WTC11 (cell line): ENCODE measurements at places on chromosomes 3 and 15. TPM values are rescaled to one million over a fixed set of nuclear protein-coding genes. Genes with fewer than 3 reads are reported as not detected.

GRCh38 chr15:23038726-23039142 lies 635 bp downstream of the TUBGCP5 start:
- no peaks in the 10 kb centered on the region for H3K27me3 ChIP-seq
- H3K4me3 ChIP-seq: peak overlapping the region; percentile 93
- no peak for DNase-seq

- peaks cover 5% of the 10 kb centered on the region for H3K4me1 ChIP-seq
- no peaks in the 10 kb centered on the region for H3K27me3 ChIP-seq
These were observed 746.7 kb downstream of the NAALADL2 start for GRCh38 chr3:175605851-175606250.

DNA sequence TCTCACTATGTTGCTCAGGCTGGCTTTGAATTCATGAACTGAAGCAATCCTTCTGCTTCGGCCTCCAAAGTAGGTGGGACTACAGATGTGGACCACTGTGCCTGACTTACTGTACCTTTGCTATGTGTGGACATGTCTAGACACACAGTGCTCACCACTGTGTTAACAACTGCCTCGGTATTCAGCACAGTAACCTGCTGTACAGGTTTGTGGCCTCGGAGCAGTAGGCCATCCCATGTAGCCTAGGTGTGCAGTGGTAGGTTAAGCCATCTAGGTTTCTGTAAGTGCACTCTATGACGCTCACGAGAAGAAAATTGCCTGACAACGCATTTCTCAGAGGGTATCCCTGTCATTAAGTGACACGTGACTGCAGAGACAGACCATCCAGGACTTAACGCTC lies 70.3 kb downstream of the TAMM41 start:
- H3K4me3 ChIP-seq: no peak overlapping the region
- DNase-seq: no peak
- H3K27me3 ChIP-seq: peaks cover under 1% of the 10 kb centered on the region; the same call in 1 of the 2 replicates
- H3K4me1 ChIP-seq: peaks cover under 1% of the 10 kb centered on the region

DNA sequence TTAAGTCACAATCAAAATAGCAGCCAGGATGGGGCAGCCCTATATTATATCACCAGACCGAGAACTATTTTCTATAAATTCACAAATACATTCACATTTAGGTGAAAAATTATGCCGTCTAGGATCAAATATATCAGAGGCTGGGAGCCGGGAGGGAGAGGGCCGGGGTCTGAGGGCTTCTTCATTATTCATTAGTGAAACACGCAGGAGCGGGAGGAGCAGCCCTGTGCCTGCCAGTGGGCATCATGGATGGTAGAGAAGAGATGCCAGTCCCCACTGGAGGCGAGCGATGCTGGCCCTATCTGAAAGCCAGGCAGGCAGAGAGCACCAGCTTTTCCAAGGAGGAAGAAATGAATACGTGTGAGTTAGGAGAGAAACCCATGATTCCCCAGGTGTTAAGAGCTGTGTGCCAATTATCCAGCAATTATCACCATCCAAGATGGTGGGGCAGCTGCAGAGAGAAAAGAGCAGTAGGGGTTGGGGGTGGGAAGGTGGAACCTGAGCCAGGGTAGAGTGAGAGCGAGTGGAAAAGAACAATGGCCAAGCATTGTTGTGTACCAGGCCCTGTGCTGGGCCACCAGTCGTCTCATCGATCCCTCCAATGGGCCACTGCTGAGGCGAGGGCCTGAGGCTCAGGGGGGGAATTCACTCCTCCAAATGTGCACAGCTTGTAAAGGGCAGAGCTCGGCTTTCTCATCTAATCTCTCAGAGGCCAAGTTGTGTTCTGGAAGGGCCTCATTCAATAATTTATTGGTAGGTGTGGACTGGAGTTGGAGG lies 261.3 kb upstream of the TLE3 start:
- H3K27me3 ChIP-seq: no peaks in the 10 kb centered on the region
- H3K27ac ChIP-seq: peak overlapping the region; percentile 8; the same call in 1 of the 2 replicates
- DNase-seq: no peak
- no peak overlapping the region for H3K4me3 ChIP-seq
- no peaks in the 10 kb centered on the region for H3K36me3 ChIP-seq
- H3K4me1 ChIP-seq: peaks cover 4% of the 10 kb centered on the region

DNA sequence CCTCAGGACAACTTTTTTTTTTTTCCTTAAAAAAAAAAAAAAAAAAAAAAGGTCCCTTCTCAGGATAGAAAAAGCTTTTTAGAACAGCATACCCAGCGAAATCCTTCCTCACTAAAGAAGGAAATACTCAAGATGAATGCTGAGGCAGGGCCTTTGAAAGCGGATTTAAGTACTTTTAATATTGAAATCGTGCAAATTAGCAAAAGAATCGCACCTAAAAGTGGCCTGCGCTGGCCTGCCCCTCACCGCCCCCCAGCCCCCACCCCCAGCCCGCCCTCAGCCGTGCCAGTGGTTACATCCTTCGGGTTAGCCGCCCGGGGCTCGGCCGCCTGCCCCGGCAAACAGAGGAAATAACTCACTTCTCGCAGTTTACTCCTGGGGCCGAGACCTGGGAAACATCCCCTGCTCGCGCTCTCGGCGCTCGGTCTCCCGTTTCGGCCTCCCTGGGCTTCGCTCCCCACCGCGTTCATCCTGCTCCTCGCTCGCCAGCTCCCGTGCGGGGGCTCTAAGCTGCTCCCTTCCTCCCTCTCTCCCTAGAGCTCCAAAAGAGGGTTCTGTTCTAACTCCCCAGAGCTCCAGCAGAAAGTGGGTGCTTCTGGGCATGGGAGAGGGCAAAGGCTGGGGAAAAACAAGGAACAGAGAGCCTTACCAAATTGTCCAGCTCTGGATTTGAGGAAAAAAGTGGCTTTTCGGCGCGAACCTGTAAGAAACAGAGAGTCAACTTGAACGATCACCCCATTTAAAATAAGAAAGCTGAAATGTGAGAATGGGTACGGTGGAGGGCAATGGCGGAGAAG lies 5.2 kb downstream of the MEIS2 start:
- peaks cover 82% of the 10 kb centered on the region for H3K4me1 ChIP-seq
- DNase-seq: peak; percentile 84
- no peak overlapping the region for H3K27ac ChIP-seq

Gene PGBD4
- 1.1 to 1.2 TPM (median 1.1 TPM) in 3 replicates for total RNA-seq
